ENCODE measurements at places on chromosomes 1 and 21. TPM values are rescaled to one million over a fixed set of nuclear protein-coding genes. Genes with fewer than 3 reads are reported as not detected.
A peak's percentile ranks its signal among the peaks of the same experiment; 100 is the strongest.

- H3K27me3 ChIP-seq, result no peaks in the 10 kb centered on the region
- H3K4me1 ChIP-seq, result peaks cover 15% of the 10 kb centered on the region
- no peak overlapping the region for H3K4me3 ChIP-seq
- no peak overlapping the region for H3K27ac ChIP-seq
Measured at GRCh38 chr1:230248889-230249270, 177.3 kb downstream of the PGBD5 start.

- H3K4me3 ChIP-seq, result no peak overlapping the region
- H3K4me1 ChIP-seq, result no peaks in the 10 kb centered on the region
- no peak for DNase-seq
- no peaks in the 10 kb centered on the region for H3K36me3 ChIP-seq
Measured at GRCh38 chr1:57341721-57342120, 82.1 kb downstream of the DAB1 start.

DNA sequence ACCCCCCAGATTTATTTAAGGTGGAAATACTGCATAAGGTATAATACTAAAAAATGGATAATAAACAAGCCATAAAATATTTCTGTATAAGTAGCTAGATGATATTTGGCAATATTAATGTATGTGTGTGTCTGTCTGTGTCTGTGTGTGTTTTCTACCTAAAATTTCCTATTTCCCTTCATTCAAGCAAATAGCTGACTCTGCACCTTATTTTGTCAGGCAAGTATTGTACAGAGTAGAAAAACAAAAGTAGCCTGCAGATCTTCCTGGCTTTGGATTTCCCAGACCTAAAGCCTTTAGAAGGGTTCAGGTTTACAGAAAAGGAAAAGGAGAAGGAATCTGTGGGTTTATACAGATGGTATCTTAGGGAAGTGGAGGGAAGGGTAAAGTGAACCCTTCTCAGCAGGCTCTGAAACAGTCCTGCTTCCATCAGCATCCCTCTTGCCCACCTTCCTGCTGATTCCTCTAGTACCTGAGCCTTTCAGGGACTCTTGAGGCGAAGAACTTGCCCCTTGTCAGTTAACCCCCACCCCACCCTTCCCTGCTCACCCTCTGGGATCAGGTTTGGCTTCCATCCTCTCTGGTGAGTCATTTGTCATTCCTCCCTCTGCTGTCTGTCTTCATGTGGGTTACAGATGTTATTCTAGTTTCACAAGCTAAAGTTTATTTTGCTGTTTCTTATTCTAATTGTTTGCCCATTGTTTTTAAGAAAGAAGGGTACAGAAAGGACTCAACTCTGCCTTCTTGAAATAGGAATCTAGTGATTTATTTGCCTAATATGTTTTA is 21.7 kb upstream of the RGS16 start:
- H3K27ac ChIP-seq, result no peak overlapping the region
- peaks cover 12% of the 10 kb centered on the region for H3K27me3 ChIP-seq
- no peak for DNase-seq

- peaks cover 2% of the 10 kb centered on the region for H3K27me3 ChIP-seq
- no peak for DNase-seq
- H3K4me1 ChIP-seq, result peaks cover 6% of the 10 kb centered on the region
Measured at GRCh38 chr21:37193676-37194075, 73.5 kb downstream of the VPS26C start.

- no peaks in the 10 kb centered on the region for H3K36me3 ChIP-seq
- H3K27ac ChIP-seq, result no peak overlapping the region
- DNase-seq, result no peak
- no peaks in the 10 kb centered on the region for H3K4me1 ChIP-seq
- H3K4me3 ChIP-seq, result no peak overlapping the region
Measured at GRCh38 chr1:116425987-116426386, 52.9 kb downstream of the ATP1A1 start.

GRCh38 chr1:56468518-56468917 is 110.8 kb downstream of the PLPP3 start:
- no peak for DNase-seq
- H3K4me3 ChIP-seq, result no peak overlapping the region
- H3K4me1 ChIP-seq, result peaks cover 5% of the 10 kb centered on the region
- H3K27ac ChIP-seq, result no peak overlapping the region
- H3K36me3 ChIP-seq, result no peaks in the 10 kb centered on the region

DNA sequence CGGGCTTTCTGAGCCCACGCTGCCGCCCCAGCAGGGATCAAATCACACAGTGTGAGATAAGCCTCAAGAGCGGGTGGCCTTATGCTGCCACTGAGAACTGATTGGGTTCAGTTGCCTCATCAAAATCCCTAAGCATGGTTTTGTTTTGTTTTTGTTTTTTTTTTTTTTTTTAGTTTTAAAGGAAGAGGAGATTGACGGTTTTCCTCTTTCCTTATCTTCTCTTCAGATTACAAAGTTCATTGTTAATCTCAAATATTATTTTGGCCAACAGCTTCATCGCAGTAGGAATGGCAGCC is 651 bp downstream of the COA6 start:
- peaks cover 55% of the 10 kb centered on the region for H3K4me1 ChIP-seq
- H3K4me3 ChIP-seq, result peak overlapping the region; percentile 97
- peaks cover 15% of the 10 kb centered on the region for H3K36me3 ChIP-seq
- H3K27ac ChIP-seq, result peak overlapping the region; percentile 99
- no peak for DNase-seq
- peaks cover 13% of the 10 kb centered on the region for H3K27me3 ChIP-seq

DNA sequence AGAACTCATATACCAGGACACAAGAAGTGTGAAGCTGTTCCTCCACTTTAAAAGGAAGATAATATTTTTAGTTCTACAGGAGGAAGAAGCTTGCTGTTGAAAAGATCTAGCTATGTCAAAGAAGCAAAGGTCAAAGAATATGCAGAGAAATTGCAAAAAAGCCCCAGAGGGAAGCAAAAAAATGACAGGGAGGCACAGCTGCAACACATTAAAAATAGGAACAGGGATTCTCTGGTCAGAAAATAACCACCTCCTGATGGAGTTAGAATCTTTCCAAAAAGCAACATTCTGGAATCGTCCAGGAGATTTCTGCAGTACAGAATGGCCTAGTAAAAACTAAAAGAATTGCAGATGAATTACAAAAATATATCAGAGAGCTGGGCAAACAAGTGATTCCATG is 238.9 kb upstream of the PRMT6 start:
- no peaks in the 10 kb centered on the region for H3K4me1 ChIP-seq
- H3K27ac ChIP-seq, result no peak overlapping the region
- H3K36me3 ChIP-seq, result no peaks in the 10 kb centered on the region
- H3K27me3 ChIP-seq, result peaks cover 2% of the 10 kb centered on the region
- no peak overlapping the region for H3K4me3 ChIP-seq

- DNase-seq, result no peak
- H3K36me3 ChIP-seq, result peaks cover 56% of the 10 kb centered on the region
- H3K4me1 ChIP-seq, result no peaks in the 10 kb centered on the region
Measured at GRCh38 chr1:100142343-100142742, 9.4 kb downstream of the TRMT13 start.

DNA sequence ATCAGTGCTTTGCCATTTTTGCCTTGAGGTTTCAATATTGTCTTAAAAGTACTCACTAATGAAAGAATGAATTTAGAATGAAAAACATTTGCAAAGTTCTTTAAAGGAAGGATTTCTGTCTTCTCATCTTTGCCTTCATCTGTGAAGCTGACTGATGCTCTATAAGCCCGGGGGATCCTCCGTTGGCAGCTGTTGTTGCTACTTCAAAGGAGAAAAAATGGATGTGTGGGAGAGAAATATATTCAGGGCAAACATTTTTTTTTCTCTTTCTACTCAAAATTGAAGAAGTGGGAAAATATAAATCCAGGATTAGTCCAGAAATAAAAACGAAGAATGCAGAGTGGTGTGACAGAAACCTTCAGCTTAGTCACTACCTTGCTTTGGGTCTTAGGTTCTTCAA is 142.5 kb downstream of the OLFM3 start:
- no peak overlapping the region for H3K4me3 ChIP-seq
- no peak overlapping the region for H3K27ac ChIP-seq
- no peaks in the 10 kb centered on the region for H3K27me3 ChIP-seq
- no peak for DNase-seq

DNA sequence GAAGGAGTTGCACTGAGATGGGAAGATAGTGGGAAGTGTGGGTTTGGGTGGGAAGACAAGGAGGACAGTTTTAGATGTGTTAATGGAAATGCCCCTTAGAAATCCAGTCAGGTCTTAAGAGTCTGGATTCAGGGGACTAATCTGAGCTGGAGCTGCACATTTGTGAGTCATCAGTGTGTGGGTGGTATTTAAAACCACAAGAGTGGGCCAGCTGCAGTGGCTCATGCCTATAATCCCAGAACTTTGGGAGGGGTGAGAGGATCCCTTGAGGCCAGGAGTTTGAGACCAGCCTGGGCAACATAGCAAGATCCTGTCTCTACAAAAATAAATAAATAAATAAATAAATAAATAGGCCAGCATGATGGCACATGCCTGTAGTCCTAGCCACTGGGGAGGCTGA is 40.9 kb upstream of the SLC6A9 start:
- no peak for DNase-seq
- no peaks in the 10 kb centered on the region for H3K4me1 ChIP-seq
- H3K27me3 ChIP-seq, result peaks cover 3% of the 10 kb centered on the region
- H3K4me3 ChIP-seq, result no peak overlapping the region
- no peak overlapping the region for H3K27ac ChIP-seq

DNA sequence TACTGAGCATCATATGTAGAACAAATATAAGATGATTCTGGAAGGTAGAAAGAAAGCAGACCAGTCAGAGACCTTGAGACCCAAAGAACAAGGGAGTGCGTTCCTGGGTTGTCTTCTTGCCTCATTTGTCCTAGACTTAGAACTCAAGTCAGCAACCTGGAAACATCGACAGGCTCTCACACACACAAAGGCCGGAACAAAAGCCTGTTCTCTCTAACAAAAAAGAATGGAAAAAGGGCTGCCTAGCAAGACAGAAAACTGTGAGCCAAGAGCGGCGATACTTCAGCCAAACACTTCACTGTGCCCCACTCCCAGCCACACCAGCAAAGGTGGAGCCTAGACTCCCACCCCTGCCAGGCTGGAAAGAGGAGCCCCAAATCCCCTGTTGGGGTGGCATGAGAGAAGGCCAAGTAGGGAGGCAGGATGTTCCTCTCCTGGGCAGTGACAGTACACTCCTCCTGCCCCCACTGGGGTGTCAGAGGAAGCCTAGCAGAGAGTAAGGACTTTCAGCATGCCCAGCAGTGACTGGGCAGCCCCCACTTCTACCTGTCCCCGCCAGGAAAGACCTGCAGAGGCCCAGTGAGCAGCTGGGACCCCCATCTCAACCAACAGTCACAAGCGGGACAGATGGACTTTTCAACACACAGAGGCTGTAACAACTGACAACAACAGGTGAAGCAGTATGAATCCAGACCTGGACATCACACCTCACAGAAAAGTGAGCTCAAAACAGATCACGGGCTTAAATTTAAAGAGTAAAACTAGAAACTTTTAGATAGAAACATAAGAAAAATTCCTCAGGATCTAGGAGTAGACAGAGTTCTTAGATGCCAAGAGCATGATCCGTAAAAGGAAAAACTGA is 33.0 kb downstream of the MRAP start:
- peaks cover 4% of the 10 kb centered on the region for H3K27me3 ChIP-seq
- H3K36me3 ChIP-seq, result peaks cover 43% of the 10 kb centered on the region
- H3K27ac ChIP-seq, result peak overlapping the region; percentile 36
- no peak for DNase-seq
- H3K4me3 ChIP-seq, result no peak overlapping the region
- no peaks in the 10 kb centered on the region for H3K4me1 ChIP-seq

GRCh38 chr1:152747831-152748230 is 10.0 kb upstream of the KPRP start:
- H3K36me3 ChIP-seq, result no peaks in the 10 kb centered on the region
- no peak overlapping the region for H3K27ac ChIP-seq

GRCh38 chr1:93842750-93843500 is 36.1 kb downstream of the DNTTIP2 start:
- H3K27ac ChIP-seq, result no peak overlapping the region
- peaks cover 30% of the 10 kb centered on the region for H3K4me1 ChIP-seq
- H3K4me3 ChIP-seq, result no peak overlapping the region
- no peaks in the 10 kb centered on the region for H3K36me3 ChIP-seq
- peaks cover 21% of the 10 kb centered on the region for H3K27me3 ChIP-seq
- no peak for DNase-seq

DNA sequence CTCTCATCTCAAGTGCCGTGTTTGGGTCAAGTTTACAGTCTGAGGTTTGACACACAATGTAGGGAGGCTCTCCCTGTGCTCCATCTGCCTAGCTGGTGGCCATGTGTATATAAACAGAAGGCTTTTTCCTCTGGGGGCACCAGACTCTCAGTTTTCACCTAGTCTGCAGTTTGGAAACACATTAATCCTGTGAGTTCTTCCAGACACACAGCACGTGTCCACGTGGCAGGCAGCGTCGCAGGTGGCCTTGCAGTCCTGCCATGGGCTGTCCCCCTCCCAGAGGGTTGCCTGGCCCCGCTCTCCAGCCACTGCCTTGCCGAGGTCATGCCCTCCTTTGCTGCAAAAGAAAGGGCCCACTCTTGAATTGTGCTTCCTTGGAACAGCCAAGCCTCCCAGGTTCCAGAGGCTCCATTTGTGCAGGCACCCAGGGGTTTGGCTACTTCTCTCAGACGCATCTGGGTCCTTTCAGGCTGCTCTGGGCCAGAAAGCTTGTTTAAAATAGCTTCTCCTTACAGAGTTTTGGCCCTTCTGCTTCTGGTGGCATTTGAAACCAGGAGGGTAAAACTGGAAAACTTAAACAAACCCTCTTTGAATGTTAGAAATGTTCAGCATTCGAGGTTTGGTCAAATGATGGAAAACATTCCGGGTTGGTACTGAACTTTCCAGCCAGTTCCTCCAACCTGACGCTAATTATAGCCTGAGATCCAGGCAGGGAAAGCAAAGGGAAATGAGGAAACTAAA is 4.4 kb upstream of the RUNX1 start:
- H3K27ac ChIP-seq, result no peak overlapping the region
- H3K27me3 ChIP-seq, result peaks cover 21% of the 10 kb centered on the region
- no peak overlapping the region for H3K4me3 ChIP-seq
- H3K4me1 ChIP-seq, result peaks cover 55% of the 10 kb centered on the region
- DNase-seq, result no peak

Gene WNT9A
- polyA plus RNA-seq, result not detected

Gene FOXD2
- 0.26 TPM for polyA plus RNA-seq

Gene SLC2A5
- polyA plus RNA-seq, result not detected

Gene SPOCD1
- polyA plus RNA-seq, result 0.24 TPM

Gene HRNR
- not detected for polyA plus RNA-seq

Gene VAMP3
- polyA plus RNA-seq, result 57.9 TPM

Gene CBR3
- 5.1 TPM for polyA plus RNA-seq

Gene FNBP1L
- 0.18 TPM for polyA plus RNA-seq
